ENCODE measurements at places on chromosomes 6 and 20.

GRCh38 chr6:24506814-24507520, 12.2 kb downstream of the ALDH5A1 start:
- no peak for DNase-seq

GRCh38 chr6:19311786-19312185, 525.4 kb upstream of the ID4 start:
- DNase-seq, result no peak

DNA sequence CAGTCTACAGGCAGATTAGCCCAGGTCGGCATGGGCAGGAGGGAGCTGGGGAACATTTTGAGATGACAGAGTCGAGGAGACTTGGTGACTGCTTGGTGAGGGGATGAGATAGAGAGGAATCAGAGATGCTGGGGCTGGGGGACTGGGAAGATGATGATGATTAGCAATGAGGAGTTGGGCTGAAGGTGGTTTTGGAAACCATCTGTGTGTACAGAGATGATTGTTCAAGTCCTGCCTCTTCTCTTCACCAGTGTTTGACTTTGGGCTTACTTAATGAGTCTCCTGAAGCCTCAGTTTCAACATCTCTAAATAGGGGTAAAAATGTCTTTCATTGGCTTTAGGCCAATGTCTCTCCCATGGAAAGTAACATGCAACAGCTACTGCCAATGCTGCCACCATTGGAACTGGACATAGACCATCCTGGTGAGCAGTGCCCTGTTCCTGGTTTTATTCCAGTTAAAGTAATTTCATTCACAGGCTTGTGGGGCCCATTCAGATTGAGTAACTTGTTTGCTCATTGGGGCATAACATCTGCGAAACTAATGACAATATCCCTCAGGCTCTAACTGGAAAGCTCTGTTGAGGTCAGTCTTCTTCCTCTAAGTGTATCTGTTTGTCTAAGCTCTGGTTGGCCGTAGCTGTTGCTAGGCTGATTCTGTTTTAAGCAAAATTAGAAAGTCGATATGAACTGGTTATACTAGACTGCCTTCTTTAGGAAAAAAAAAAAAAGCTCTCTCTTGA, 99.1 kb downstream of the ARMC2 start:
- no peak for DNase-seq

DNA sequence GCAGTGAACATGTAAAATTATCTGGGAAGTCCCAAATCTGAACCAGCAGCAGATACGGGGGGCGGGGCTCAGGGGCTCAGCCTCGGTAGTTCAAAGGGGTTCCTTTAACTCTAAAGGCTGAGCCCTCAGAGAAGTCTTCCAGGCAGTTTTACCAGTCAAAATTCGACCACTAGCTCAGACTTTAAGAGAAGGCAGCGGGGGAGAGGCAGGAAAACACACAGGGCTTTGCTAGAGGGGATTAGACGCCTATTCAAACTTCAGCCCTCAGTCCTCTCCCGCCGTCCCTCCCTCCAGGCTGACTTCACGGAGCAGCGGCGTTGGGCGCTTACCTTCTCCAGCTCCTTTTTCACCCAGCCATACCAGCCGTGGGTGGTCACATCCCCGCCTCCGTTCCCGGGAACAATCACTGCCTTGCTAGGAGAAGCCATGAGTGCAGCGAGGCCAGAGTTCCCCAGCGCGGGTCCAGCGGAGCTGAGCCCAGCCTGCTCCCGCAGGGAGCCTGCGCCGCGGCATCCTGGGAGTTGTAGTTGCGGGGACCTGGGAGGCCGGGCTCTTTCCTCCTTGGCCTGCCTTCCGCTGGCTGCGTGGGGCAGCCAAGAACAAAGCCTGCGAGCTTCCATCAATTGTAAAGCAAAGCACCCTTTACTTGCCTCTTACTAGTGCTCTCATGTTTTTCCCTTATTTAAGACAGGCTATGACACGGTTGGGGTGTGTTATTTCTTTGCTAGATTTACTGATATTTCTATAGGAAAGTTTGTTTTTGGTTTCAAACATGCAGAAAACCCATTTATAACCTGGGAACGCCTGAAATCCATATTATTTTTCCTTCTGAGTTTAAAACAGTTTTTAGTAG, at the start of gene RBBP9:
RBBP9 (minus strand) TSS at position 486 of the 853 bp plus-strand sequence; CDS start at position 428, 58 bp downstream.
- peak; percentile 89 for DNase-seq

GRCh38 chr6:39378960-39379425, 56.5 kb upstream of the KCNK16 start:
- DNase-seq, result no peak

- DNase-seq, result peak; percentile 15
Observed at GRCh38 chr20:6007094-6007528, 46.7 kb downstream of the LRRN4 start.

GRCh38 chr6:168182366-168182765, 103.4 kb upstream of the FRMD1 start:
- no peak for DNase-seq

GRCh38 chr6:118617417-118617816, 34.0 kb downstream of the CEP85L start:
- no peak for DNase-seq

GRCh38 chr6:3058957-3059356, 9.3 kb upstream of the RIPK1 start:
- DNase-seq, result no peak

DNA sequence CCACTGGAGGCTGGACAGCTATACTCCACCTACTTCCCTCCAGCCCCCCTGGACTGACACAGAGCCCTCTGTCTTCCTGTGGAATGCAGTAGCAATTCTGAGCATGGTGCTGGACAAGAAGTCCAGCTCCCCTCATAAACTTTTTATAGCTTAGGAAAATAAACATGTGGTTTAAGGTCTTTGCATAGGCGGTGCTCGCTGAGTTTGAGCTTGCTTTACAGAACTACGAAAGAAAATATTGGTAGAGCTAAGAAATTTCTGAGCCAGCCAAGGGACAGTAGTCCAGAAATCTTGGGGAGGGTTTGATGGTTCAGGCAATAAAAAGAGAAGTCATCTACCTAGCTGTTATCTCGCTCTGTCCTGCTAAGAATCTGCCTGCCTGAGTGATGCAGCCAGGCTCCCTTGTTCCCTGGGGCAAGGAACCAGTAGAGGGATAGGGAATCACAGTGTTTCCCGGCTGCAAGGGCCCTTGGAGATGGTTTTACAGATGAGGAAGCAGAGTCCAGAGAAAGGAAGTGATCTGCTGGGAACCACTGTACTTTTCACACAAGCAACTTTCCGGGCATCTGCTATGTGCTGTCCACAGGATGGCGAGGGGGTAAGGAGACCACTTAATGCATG, 343.4 kb downstream of the CDC5L start:
- no peak for DNase-seq

GRCh38 chr20:6178537-6178936, 55.7 kb upstream of the FERMT1 start:
- peak; percentile 77 for DNase-seq

GRCh38 chr6:37956711-37957275, 137.3 kb downstream of the ZFAND3 start:
- no peak for DNase-seq

DNA sequence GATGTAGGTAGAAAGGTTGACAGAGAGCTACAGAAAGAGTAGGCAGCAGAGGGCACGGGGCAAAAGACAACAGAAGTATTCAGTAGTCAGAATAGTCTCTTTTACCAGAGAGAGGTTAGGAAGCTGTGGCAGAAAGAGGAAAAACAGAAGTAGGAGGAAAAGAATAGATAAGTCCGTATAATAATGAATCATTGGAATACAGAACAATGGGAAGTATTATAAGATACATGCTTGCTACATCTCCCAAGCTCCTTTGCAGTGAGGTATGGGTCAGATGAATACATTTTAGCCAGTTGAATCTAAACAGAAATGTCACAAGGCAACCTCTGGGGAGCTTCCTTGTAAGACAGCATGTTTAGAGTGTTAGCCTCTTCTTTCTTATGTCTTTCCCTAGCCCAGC, 570.5 kb upstream of the CITED2 start:
- DNase-seq, result no peak

DNA sequence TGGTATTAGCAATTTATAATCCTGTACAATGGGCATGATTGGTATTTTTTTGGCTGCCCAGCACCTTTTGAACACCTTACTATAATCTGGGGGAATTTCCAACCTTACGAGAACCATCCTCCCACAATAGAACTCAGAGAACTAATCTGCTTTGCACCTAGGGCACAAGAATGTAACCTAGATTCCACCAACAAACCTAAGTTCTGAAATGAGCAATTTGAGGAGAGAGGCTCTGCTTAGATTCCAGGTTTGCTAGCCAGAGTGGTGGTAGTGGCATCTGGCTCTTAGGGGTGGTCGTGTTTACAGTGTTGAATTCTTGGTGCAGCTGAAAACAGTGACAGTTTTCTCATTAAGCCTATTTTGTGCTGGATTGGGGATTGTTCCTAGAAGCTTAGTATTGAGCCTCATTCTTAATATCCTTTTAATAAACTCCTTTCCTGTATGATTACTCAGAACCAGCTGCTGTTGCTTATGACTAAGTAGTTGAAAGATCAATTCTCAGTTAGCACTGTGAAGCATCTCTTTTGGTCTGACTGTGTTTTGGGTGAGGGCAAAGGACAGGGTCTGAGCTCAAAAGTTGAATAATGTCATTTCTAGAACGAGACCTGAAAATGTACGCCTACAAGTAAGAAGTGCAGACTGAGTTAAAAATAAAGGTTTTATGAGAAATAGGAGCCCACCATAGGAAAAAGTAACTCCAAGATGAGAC, 385.6 kb downstream of the CDKAL1 start:
- peak; percentile 43 for DNase-seq

DNA sequence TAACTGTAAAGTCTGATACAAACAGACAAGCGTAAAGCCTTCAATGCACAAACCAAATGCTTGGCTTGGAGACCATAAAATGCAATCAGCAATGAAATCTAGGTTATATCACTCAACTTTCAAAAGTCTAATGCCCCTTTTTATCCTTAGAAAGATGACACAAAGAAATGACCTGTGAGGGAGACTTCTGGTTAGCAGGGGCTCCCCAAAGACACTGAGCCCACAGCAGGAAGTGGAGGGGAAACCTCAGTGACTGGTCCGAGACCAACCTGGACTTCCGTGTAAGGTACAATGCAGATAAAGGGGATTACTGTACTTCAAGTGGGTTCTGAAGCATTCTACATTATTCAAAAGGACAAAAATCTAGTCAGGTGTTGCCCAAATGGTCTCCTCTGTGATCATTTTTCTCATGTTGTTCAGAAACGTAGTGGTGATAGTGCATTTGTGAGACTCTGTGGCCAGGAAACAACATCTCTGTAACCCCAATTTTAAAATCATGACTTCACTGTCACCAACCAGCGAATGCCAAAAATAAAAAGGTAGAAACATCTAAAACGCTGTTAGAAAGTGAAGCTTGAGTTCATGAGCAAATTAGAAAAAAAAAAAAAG, 88.2 kb downstream of the HIVEP2 start:
- no peak for DNase-seq

DNA sequence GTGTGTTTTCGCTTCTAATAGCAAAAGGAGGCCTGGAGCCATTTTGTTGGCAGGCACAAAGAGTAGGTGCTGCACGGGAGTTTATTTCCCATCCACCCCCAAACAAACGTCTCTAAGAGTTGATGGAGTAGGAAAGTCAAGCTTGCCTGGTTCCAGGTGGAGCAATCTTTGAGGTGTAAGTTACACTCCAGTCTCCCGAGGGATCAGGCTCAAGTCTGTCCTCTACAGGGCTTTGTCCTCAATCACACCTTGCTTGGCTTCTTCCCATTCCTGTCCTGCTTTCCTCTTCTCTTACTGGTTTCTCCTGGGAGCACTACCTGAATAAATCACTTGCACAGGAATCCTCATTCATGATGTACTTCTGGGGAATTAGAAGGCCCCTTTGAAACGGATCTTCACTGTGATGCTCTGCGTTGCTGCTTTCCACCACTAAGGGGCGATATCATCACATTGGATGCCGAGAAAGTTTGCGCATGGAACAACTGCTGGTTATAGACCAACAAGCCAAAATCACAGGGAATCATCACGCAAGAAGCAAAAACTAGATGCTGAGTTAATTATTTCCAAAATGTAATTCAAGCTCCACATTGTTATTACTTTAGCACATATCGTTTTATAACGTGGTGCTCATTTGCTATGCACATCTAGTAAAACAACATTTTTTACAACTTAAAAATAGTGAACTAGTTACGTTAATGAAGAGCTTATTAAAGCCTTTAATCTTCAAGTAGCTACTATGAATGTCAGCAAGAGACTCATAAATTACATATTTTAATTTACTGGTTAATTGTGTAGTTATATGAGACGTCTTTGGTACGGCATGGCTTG, 156.8 kb downstream of the DNAH8 start:
- DNase-seq, result peak; percentile 38

GRCh38 chr6:168892031-168892430, 361.6 kb downstream of the THBS2 start:
- no peak for DNase-seq

DNA sequence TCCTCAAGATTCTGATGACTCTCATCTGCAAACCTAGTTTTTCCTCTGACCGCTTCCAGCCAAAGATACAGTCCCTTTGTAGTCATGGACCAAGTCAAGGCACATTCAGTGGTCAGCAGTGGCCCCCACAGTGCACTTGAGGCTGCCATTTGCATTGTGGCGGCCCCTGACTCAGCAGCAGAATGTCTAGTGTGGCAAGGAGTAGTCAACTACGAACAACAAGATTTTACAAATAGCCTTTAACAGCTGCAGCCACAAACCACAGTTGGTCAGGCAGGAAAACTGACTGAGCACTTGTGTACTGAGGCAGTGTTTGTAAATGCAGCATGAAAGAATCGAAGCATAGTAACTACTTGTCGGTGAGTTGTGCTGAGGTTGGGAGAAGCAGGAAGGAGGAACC, 49.6 kb downstream of the SLC2A12 start:
- DNase-seq, result no peak

DNA sequence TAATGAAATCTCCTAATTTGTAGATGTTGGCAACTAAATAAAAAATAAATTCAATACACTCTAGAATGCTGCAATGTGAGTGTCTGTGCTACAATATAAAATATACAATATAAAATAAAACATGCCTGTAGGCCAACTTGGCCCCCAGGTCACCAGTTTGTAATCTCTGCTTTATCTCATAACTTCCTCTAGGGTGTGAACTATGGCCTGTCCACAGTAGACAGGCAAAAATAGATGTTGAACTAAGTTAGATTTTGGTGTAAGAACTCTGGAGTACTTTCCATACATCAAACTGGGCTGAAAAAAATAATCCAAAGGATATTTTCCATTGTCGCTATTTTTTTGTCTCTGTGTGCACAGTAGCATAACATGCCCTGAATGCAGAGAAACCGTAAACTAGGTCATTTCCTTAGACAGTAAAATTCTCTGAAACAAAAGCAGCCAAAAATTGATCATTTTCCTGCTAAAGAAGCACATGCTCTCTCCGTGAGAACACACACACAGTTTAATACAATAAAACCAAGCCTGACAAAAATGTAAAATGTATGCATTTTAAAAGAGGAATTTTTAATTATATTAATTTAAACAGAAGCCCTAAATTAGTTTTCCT, 98.5 kb upstream of the ZFP64 start:
- DNase-seq, result no peak

DNA sequence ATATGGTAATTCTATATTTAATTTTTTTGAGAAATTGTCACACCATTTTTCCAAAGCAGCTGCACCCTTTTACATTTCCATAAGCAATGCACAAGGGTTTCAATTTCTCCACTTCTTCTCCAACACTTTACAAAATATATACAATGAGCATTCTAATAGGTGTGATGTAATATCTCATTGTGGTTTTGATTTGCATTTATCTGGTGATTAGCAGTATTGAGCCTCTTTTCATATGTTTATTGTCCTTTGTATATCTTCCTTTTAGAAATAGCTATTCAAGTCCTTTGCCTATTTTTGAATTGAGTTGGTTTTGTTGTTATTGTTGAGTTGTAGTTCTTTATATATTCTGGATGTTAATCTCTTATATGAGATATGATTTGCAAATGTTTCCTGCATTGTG, 47.6 kb upstream of the HBS1L start:
- no peak for DNase-seq
